ENCODE measurements at places on chromosomes 16 and 17.

GRCh38 chr17:16962804-16963203, 9.1 kb downstream of the TNFRSF13B start:
- no peak for DNase-seq

DNA sequence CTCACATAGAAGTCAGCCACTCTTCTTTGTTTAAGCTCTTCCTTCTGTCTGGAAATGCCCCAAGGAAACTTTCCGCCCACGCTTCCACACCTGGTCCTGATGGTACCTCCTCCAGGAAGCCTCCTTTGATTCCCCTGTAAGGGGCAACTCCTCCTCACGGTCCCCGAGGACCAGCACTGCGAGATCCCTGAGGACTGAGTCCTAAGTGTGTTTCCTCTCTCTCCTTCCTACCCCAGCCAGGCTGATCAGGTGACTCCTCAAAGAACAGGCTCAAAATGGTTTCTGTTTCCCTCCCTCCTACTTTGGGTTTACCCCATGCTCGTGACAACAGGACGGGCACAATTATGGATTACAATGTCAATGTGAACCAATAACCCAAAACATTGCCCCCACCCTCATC, 63.0 kb upstream of the MED9 start:
- DNase-seq, result no peak

- DNase-seq, result no peak
Observed at GRCh38 chr17:74239172-74239571, 25.8 kb downstream of the TTYH2 start.

- peak; percentile 62 for DNase-seq
Observed at GRCh38 chr17:9875441-9875840, 29.6 kb downstream of the RCVRN start.

DNA sequence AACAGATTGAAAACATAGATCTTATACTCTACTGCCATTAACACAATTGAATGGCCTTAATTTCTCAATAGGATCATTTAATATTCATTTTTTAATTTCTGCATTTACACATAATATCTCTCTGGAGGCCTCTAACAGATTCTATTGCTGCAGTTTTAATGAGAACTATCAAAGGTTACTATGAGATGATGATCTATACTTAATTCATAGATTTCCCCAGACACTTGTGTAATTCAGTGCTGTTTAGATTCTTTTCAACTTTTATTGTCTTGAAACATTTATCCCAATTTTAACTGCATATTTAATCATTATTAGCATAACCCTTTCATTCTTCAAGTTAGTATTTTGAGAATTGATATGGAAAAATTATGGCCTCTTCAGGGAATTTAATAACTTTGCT, 1056.5 kb upstream of the CDH8 start:
- no peak for DNase-seq

- no peak for DNase-seq
Observed at GRCh38 chr17:20979792-20980083, 63.1 kb downstream of the USP22 start.

- DNase-seq, result no peak
Observed at GRCh38 chr17:45393411-45393810, 39.3 kb downstream of the ARHGAP27 start.

DNA sequence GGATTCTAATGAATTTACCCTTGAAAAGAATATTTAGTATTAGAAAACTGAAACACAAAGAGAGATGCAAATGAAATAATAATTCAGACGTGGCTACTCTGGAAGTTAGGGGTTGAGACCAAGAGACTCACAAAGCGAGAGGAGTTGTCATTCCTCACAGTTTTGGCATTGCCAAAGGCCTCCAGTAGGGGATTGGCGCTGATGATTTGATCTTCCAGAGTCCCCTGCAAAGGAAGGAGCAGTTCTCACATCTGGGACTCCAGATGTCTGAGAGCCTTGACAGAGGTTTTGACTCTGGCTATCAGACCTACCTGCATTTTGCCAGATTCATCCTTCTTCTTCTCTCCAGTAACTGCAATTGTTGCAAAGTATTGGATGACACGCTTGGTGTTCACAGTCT, 6.6 kb downstream of the MYH8 start:
- DNase-seq, result no peak

DNA sequence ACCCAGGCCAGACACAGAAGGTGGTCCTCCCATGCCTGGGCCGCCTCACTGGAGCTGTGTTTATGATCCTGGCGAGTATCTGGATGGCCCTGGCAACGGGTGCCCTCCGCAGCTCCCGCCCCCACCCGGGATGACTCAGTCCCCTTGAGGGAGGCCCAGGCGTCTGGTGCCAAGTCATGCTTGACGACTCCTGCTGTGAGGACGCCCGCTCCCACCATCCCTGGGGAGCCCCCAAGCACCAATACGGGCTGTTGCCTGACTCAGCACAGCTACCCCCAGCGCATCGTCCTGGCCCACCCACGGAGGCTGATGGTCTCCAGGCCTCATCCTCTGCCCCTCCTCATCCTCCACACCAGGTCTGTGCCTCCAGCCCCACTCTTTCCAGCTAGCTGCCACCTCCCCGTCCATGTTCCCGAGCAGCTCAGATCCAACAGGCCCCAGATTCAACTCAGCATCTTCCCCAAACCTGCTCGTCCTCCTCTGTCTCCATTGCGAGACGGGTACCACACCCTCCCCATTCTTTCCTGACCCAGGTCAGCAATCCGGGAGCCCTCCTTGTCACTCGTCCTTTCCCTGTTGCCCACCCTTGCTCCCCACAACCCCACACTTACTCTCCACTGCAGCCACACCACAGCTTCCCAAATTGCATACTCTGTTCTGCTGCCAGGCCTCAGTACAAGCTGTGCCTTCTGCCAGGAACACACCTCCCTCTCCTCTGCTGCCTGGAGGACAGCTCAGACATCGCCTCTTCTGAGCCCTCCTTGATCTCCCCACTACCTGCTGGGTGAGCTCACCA, 2.6 kb downstream of the CAMKK1 start:
- no peak for DNase-seq

GRCh38 chr16:56479469-56479868, 28.1 kb downstream of the OGFOD1 start:
- DNase-seq, result no peak

- DNase-seq, result peak; percentile 18
Observed at GRCh38 chr17:74368341-74369081, 1.2 kb downstream of the GPR142 start.

- DNase-seq, result no peak
Observed at GRCh38 chr17:58005031-58005727, 1.9 kb downstream of the SRSF1 start.

GRCh38 chr16:55367866-55368603, 44.0 kb downstream of the IRX6 start:
- no peak for DNase-seq

- no peak for DNase-seq
Observed at GRCh38 chr16:27193300-27193990, 9.9 kb upstream of the KDM8 start.

DNA sequence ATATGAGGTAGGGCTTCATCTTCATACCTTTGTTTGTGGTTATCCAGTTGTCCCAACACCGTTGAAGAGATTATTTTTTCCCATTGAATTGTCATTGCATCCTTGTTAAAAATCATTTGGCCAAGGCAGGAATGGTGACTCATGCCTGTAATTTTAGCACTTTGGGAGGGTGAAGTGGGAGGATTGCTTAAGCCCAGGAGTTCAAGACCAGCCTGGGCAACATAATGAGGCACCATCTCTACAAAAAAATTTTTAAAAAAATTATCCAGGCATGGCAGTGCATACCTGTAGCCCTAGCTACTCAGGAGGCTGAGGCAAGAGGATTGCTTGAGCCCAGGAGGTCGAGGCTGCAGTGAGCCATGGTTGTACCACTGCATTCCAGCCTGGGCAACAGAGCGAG, 223.9 kb downstream of the TANC2 start:
- DNase-seq, result no peak

GRCh38 chr16:12429756-12430155, 373.9 kb downstream of the CPPED1 start:
- no peak for DNase-seq

DNA sequence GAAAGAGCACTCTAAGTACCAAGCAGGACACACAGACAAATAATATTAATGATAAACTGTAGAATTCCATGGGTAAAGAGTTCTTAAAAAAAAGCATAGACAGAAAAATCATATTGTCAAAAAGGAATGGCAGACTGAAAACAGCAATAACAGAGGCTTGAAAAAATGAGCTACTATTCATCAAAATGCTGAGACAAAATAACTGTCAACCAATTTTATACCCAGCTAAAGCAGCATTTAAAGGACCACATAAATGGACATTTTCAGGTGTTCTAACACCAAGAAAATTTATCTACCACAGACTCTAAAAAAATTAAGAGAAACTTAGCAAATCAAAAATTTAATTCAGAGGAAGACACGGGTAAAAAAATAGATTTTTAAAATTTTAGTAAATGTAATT, 119.1 kb downstream of the DYNLRB2 start:
- DNase-seq, result no peak

DNA sequence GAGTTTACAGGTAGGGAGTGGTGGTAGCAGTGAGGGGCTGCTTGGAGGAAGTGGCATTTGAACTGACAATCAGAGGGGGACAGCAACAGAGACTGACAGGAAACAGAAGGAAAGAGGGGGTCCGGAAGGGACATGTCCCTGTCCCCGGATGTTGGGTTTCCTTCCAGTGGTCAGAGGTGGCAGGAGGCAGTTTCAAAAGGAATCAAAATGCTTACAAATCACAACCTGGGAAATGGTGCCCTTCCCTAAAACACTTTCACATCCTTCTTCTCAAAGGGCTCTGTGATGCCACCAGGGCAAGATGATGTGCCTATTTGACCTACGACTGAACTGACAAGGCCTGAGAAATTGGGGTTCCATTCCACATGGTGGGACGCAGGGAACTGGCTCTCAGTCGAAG, 19.7 kb downstream of the ADGRG1 start:
- DNase-seq, result no peak

GRCh38 chr16:59740858-59741257, 1006.7 kb upstream of the GOT2 start:
- DNase-seq, result no peak

DNA sequence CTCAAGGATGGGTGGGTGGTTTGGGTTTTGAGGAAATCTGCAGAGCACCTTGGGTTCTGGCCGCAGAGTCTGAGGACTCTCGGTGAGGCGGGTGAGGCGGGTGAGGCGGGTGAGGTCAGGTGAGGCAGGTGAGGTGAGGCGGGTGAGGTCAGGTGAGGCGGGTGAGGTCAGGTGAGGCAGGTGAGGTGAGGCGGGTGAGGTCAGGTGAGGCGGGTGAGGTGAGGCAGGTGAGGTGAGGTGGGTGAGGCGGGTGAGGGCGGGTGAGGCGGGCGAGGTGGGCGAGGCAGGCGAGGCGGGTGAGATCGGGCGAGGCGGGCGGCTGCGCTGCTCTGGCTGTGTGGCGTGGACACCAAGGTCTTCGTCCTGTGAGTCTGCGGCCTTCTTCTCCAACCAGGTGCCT, 24.1 kb upstream of the RPL13 start:
- no peak for DNase-seq

Measured in smooth muscle cell of the brain vasculature (primary cell).